Umbilical cord (tissue), 2 donors: ENCODE measurements at places on chromosomes 3 and 15. TPM values are rescaled to one million over a fixed set of nuclear protein-coding genes. Genes with fewer than 3 reads are reported as not detected.

GOLGA8J gene
- total RNA-seq, result 2.6 TPM

ARMC8 gene
- 81.1 TPM for total RNA-seq

CRELD1 gene
- 31.5 TPM for total RNA-seq

ZNF592 gene
- total RNA-seq, result 7.2 TPM

MSL2 gene
- total RNA-seq, result 55.6 TPM

RAMAC gene
- 27.0 TPM for total RNA-seq

EFCC1 gene
- total RNA-seq, result not detected

GJD2 gene
- total RNA-seq, result 5.1 TPM

SLC28A2 gene
- total RNA-seq, result not detected

SLCO2A1 gene
- total RNA-seq, result 4.3 TPM

CGNL1 gene
- 22.4 TPM for total RNA-seq
